Stimulated activated CD8-positive, alpha-beta memory T cell treated with anti-CD3 and anti-CD28 coated beads, Interleukin-7, amount 100 ng/mL, for 48 hours (primary cell): ENCODE measurements at places on chromosomes 16 and 17.
A peak's percentile ranks its signal among the peaks of the same experiment; 100 is the strongest.

GRCh38 chr17:28963055-28963611 is 11.8 kb upstream of the PHF12 start:
- no peak for DNase-seq

DNA sequence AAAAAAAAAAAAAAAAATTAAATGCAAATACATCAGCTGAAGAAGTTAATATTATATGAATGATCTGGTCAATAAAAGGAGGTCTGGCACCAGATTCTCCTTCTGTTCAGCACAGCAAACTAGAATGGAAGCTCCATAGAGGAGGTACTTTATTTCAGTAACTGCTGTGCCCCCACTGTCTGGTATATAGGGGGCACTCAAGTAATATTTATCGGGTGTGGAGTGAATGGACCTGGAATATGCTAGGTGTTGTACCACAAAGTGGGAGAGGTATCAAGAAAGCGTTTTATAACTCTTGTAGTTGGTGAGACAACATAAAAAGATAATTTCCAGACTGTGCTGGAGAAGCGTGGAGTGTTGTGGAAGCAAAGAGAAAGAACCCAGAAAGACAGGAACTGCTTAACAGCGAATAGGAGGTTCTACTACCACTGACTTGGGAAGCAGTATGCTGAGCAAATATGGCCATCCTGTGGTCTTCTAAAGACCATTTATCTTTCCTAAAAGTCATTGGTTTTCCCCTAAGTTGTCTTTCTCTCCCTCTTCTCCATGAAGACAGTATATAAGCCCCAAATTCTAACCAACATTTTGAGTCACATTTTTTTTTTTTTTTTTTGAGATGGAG is 12.2 kb upstream of the PRKCA start:
- no peak for DNase-seq

GRCh38 chr17:72604518-72604917 is 483.7 kb downstream of the SOX9 start:
- DNase-seq, result no peak

- DNase-seq, result no peak
Measured at GRCh38 chr16:49351096-49351487, 22.5 kb upstream of the C16orf78 start.

- no peak for DNase-seq
Measured at GRCh38 chr17:4152471-4152870, 9.5 kb downstream of the CYB5D2 start.

GRCh38 chr16:54116124-54116655 is 170.4 kb downstream of the IRX3 start:
- no peak for DNase-seq

GRCh38 chr16:30534368-30535105 is at the start of gene ZNF747:
TSS of gene ZNF747 (minus strand) at chr16:30534858. CDS start at chr16:30534679, 179 bp downstream.
- DNase-seq, result peak; percentile 83

DNA sequence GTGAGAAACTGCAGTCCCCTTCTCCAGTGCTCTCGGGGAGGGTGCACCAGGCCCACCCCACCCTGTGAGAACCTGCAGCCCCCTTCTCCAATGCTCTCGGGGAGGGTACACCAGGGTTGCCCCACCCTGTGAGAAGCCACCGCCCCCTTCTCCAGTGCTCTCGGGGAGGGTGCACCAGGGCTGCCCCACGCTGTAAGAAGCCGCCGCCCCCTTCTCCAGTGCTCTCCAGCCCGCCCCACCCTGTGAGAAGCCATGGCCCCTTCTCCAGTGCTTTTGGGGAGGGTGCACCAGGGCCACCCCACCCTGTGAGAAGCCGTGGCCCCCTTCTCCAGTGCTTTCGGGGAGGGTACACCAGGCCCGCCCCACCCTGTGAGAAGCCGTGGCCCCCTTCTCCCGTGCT is 12.1 kb downstream of the SPATA33 start:
- DNase-seq, result no peak

DNA sequence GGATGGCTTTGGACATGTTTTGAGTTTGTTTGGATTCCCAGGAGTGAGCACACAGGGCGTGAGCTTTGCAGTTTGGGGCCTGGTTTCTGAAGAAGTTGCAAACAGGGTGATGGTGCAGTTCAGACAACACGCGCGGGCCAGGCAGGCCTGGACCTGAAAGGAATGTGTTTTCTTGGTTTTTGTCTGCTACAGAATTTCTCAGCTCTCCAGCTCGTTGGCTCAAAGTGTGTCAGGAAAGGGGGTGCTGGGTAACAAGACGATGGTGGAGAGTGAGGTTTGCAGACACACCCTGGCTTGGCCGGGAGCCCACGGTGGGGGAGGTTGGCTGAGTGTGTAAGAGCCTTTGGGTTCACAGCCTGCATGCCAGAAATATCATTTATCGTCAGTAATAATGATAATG is 82.3 kb downstream of the CMIP start:
- DNase-seq, result no peak

DNA sequence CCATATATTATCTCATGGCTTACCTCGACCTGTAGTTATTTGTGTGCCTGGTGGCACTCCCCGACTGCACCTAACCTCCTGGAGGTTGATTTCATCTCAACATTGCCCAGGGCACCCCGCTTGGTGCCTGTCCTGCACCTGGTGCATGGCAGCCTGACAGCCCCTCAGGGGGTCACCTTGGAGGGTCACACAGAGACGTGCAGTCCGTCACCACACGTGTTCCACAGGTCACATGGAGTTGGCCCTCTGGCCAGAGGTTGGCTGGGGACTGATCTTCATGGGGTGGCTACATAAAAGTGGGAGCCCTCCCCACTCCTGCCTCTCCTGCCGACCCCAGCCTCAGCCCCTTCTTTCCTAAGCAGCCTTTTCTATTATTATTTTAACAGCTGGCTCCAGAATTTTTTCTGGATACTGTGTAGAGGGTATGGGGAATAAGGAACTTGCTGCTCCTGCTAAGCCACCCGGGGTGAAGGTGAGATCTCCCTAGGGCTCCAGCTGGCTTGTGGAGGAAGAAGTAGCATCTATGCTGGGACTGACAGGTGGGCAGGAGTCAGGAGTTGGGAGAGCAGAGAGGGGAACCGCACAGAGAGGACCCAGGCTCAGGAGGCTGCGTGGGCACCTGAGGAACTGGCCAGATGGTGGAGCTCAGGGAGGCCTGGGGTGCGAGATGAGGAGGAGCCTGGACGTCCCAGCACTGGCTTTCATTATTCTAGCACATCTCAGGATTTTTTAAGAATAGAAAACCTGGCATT is 12.5 kb upstream of the NKD1 start:
- no peak for DNase-seq

GRCh38 chr16:51008037-51008436 is 143.0 kb downstream of the SALL1 start:
- no peak for DNase-seq

DNA sequence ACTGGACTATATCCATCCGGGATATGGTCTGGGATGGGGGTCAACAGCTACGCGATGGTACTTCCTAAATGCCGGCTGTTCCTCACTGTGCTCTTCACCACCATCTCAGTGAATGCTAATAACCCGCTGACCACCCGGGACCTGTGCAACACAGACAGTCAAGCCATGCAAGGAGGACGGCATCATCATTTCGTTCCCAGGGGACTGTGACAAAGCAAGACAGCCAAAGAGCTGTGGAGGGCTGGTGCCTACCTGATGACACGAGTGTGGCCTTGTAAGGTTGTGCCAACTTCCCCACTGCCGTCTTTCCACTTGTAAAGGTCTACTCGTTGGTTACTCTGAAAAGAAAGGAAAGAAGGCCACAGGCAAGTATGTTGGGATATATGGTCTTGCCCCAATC is 33.7 kb downstream of the WDR59 start:
- no peak for DNase-seq
